GM19239 (cell line): ENCODE measurements at places on chromosomes 5 and 9.

GRCh38 chr5:149780043-149780737, 50.1 kb downstream of the PPARGC1B start:
- no peak for DNase-seq

DNA sequence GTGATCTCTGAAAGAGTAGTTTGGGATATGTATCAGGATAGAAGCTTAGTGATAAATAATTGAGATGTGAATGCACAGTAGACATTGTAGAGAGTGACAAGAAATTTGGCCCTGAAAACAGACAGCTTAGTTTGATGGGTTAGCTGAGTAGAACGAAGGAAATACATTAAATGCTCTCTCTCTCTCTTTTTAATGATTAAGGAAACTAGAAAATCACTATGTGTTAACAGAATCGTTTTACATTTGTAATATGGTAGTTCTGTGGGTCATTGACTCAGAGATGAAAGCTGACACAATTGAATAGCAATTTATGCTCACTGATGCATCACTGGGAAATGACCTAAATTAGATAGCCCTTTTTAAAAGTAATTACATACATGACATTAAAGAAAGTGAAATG, 739.8 kb upstream of the PTPRD start:
- no peak for DNase-seq

- DNase-seq: peak; percentile 14
These were observed 37.4 kb downstream of the CSNK1G3 start for GRCh38 chr5:123549256-123549904.

DNA sequence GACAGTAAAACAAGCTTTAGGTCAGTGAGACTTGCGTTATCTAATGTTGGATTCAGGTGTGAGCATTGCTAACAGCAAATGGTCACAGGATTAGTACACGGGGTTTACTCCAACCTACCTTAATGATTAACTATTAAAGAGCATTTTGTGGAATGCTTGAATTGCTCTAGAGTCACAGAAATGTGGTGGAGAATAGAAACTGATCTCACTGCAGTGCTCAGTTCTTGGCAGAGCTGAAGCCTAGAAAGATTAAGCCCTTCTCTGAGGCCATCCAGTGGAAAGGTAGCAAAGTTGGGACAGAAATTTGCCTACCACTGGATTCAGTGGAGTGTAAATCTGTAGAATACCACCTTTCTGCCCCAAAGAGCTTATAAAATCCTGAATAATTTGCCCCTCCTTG, 60.9 kb downstream of the ICE1 start:
- no peak for DNase-seq

DNA sequence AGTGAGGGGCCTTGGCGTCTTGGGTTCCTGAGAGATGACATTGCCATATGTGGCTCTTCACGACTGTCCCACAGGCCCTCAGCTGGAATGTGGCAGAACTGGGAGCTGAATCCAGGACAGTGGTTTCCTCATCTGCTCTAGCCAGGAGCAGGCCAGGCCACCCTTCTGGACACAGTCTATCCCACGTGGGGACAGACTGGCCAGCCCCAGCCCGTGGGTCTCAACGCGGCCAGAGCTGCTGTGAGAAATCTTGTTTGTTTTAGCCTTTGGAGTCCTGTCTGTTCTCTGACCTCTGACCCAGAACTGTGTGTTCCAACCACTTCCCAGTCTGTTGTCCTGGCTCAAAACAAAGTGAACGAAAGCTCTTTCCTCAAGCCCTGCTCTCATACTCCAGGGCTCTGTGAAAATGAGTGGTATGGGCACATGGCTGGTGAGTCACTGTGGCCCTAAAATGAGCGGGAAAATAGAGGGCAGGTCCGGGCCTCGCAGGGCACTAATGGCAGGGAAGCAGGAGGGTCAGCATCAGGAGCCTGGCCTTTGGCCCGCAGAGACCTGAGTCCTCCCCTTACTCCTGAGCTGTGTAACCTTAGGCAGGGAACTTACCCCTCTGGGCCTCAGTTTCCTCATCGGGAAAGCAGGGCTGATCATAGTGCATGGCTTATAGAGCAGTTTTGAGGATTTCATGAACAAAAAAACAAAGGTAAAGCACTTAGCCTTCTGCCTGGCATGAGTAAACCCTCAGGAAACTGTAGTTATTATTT, 34.8 kb upstream of the GLRX start:
- DNase-seq: no peak
